ENCODE measurements at places on chromosomes 6 and 20.

DNA sequence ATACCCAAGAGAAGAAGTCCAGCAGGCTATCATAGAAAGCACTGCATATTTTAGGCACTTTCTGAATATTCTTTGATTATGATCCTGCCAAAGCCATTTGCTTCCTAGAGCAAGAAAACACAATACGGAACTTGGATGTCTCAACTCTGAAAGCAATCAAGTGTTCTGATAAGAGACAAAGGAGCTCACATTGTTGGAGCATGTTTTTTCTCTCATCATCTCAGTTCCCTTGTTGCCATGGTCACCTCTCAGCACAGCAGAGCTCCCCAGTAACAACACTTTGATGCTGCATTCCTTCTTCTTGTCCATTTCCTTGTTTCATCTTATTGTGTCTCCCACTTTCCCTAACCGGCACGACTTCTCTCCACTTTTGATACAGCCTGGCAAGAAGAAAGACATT lies 168.7 kb upstream of the FUT9 start:
- DNase-seq = no peak

GRCh38 chr6:147207351-147207750 lies 3.1 kb downstream of the STXBP5 start:
- peak; percentile 24 for DNase-seq

DNA sequence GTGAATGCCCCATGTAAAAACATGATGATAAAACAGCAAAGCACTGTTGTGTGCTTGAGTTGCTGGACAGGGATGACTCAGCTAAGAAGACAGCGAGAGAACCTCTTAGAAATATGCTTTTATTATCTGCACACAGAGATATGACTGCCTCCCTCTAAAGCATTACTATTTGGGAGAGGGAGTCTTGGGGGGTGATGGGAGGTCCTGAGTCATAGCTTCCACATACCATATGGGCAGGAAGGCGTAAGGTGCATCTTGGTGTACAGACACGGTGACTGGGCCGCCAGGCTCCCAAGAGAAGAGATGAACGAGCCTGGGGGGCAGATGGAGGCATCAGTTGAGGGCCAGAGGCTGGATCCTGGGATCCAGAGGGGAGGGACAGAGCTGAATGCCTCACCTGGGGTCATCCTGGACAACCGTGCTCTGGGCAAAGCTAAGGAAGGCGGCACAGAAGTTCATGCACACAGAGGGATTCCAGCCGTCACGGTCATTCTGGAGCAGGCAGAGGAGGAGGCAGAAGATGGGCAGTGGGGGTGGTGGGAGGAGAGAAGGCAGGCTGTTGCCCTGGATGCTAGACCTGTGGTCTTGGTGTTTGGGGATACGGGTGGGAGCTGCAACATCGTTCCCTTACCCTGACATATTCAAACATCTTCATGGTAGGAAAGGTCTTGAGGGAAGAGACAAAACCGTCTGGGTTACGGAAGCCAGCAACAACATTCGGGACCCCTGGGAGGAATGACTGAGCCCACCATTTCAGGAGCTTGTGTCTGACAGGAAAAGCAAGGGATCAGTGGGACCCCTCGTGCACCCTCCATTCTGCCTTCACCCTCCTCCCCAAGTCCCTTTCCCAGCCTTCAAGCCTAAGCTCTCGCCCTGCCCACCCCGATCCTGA lies 2.0 kb downstream of the DXO start:
- DNase-seq = peak; percentile 62

DNA sequence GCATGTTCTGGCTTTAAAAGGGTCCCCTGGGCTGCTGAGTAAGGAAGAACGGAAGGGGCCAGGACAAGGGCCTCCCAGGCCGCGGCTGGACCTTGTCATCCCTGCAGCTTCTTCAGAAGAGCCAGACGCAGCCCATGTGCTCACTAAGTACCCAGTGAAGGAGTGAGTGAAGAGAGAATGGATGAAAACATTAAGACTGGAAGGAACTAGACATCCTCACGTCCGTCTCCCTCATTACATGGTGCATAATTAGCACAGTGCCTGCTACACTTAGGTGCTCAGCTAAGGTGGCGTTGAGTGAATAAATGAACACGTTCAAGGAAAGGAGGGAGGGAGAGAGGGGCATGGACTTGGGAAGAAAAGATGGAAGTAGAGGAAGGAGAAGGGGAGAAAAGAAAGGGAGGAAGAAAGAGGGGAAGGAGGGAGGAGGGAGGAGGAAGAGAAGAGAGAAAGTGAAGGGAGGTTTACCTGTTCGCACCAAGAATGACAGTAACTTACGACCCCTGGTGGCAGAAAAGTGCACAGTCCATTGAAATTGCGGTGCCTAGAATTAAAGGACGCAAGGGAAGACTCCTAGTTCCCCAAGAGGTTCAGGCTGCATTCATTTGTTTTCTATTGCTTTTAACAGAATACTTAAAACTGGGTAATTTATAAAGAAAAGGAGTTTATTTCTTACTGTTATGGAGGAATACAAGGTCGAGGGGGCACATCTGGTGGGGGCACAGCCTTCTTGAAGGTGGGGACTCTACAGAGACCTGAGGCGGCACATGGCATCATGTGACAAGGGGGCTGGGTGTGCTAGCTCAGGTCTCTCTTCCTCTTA lies 8.0 kb downstream of the TP53RK start:
- DNase-seq = peak; percentile 50

- DNase-seq = no peak
Measured at GRCh38 chr20:40329321-40329720, 359.7 kb downstream of the MAFB start.

DNA sequence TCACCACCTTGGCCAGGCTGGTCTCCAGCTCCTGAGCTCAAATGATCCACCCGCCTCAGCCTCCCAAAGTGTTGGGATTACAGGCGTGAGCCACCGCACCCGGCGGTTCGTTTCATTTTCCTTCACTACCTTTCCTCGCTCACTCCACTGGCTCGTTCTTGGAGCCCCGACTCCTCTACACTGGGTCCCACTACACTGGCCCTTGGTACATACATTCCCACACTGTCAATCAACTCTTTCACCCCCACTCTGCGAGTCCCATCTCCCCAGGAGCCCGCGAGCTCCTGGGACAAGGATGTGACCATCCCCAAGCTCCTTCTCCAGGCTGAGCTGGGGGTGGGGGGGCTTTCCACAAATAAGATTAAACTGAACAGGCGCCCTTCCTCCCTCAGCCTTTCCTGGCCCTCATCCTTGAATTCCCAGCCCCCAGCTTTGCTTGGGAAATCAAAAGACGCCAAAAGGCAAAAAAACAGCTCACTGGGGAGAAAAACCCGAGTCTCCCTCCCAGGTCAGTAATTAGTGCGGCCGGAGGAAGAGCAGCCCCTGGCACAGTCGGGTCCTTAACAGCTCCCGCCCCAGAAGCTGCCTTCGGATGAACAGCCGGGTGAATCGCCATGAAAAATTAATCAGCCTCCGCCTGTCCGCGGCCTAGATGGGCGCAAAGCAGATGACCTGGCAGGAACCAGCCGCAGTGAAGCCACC lies 42.8 kb upstream of the LY86 start:
- DNase-seq = no peak

GRCh38 chr6:166862978-166863530 lies 93.3 kb downstream of the RNASET2 start:
- DNase-seq = no peak

- DNase-seq = no peak
Measured at GRCh38 chr6:99341862-99342455, 7.5 kb downstream of the FAXC start.

- DNase-seq = peak; percentile 79
Measured at GRCh38 chr6:156686301-156686994, 90.7 kb upstream of the ARID1B start.

DNA sequence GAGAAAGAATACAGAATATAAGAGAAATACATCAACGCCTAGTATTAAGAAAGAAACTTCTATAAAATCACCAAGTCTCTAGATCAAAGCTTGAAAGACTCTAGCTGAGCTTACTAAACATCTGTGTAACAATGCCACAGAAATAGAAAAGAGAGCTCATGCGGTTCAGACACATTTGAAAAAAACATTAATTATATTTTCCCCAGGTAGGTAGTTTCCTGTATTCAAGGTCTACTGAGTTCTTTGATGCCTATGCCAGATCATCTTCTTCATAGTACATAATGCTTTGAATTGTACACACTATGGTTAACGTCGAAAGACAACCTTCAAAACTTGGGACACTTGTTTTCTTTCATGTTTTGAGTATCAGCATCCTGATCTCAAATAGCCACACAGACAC lies 11.3 kb downstream of the MOXD1 start:
- DNase-seq = no peak

DNA sequence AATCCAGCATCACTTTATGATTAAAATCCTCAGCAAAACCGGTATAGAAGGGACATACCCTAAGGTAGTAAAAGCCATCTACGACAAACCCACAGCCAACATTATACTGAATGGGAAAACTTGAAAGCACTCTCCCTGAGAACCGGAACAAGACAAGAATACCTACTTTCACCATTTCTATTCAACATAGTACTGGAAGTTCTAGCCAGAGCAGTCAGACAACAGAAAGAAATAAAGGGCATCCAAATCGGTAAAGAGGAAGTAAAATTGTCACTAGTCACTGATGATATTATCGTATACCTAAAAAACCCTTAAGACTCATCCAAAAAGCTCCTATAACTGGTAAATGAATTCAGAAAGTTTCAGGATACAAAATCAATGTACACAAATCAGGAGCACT lies 33.3 kb downstream of the BLOC1S5 start:
- no peak for DNase-seq

DNA sequence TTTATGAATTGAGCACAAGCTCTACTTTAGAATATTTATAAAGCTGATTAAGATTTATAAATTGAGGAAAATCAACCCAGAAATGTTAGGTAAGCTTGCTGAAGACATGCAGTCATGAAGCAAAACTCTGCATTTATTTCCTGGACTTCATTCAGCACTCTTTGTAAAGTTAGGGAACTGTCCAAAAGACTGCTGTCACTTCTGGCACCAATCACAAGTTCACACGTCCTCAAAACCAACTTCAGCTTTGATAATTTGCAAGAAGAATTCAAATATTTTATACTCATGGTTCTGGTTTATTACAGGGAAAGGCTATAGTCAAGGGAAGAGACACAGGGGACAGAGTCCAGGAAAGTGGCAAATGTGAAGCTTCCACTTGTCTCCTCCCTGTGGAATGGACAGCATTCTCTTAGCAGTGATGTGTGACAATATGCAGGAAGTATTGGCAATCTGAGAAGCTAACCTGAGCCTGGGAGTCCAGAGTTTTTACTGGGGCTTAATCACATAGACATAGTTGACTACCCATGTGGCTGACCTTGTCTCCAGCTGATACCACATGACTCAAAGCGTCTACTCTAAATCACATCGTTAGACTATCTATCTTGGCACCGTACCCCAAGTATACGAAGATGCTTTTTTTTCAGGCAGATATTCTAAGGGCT lies 85.4 kb downstream of the PPP1R14C start:
- no peak for DNase-seq

GRCh38 chr6:44128020-44128917 lies 915 bp downstream of the TMEM63B start:
- DNase-seq = peak; percentile 77

GRCh38 chr20:48006036-48006833 lies 221.0 kb upstream of the SULF2 start:
- DNase-seq = no peak

DNA sequence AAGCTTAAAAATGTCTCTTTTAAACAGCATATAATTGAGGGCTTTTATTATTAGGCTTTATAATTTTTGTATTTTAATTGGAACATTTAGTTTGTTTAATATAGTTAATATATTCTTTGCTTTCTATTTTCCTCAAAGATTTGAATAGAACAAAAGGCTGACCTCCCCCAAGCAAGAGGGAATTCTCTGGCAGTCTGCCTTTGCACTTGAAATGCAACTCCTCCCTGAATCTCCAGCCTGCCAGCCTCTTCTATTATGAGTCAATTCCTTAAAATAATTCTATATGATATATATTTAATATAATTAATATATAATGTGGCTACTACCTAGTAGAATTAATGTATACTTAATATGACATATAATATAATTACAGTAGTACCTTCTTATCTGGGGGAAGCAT lies 69.2 kb downstream of the PTPRA start:
- no peak for DNase-seq

GRCh38 chr20:44678242-44678641 lies 26.7 kb upstream of the ADA start:
- no peak for DNase-seq
